ENCODE measurements at places on chromosomes 12 and 14.

GRCh38 chr14:95290871-95291431 is 28.8 kb downstream of the CLMN start:
- no peak for DNase-seq

DNA sequence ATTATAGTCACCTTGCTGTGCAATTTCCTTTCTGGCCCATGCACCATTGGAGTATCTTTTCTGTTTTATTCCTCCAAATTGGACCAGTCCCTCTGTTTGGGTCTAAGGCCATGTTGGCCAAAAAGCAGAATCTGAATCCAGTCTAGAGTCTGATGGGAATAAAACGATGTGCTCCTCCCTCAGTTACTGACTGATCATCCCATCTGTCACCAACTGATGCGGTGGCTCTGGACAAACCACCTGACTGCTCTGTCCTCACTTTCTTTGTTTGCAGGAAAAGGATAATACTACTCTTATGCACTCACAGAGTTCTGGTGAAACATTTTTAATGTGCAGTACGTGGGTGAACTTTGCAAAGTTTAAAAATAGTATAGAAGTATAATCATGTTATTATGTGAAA is 120.2 kb upstream of the HIF1A start:
- no peak for DNase-seq

- DNase-seq, result peak; percentile 45
Measured at GRCh38 chr14:64800000-64800399, 79.7 kb downstream of the SPTB start.

- DNase-seq, result no peak
Measured at GRCh38 chr12:114744691-114745090, 60.7 kb upstream of the TBX3 start.

DNA sequence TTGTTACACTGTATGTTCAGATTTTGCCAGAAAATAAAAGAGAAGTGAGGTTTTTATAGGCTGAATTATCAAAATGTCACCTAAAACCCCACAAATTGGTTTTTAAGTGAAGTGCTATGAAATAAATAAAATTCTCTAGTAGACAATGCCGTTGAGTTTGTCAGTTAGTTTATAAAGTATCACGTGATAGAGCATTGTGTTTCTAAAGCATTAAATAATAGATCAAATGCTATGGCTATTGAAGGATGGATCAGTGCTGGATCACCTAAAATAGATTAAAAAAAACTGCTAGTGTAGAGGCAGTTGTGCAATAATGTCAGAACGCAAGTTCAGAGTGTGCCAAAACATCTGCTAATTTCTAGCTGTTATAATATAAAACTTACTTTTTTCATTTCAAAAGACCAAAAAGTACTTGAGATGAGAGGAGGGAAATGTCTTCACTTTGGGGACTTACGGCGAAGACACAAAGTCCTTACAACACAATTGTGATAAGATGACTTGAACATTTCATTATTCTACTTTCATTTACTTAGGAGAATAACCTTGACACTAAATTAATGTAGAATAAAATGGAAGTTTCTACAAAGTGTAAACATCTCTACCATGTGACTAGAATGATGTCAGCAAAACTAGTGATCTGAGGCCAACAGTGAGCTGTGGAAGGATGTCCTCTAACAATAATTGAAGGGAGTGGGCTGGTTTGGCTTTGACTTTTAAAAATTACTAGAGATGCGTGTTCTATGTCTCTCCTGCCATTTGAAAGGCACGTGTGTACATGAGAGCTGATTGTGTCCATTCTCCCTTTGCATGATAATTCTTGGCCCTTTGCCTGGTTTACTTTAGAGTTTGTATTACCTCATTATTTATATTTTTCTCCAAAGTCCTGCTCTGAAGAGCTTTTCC is 154.4 kb upstream of the PDE3A start:
- no peak for DNase-seq

- DNase-seq, result no peak
Measured at GRCh38 chr12:67764055-67764454, 115.5 kb downstream of the DYRK2 start.

DNA sequence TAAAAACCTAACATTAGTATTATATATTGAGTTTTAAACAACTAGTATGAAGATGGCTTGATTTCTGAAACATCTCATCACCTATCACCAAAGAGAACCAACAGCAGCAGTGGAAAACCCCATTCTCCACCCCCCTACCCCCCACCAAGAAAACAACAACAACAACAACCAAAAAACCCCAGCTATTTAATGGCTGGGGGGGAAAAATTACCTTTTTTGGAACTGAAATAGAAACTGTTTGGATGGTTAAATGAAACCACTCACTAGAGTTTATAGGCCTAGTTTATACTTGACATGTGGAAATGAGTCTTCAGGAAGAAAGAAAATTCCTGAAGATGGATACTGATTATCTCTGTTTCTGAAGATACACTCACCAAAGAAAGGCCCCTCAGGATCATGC is 30.3 kb downstream of the PPP2R5E start:
- no peak for DNase-seq

DNA sequence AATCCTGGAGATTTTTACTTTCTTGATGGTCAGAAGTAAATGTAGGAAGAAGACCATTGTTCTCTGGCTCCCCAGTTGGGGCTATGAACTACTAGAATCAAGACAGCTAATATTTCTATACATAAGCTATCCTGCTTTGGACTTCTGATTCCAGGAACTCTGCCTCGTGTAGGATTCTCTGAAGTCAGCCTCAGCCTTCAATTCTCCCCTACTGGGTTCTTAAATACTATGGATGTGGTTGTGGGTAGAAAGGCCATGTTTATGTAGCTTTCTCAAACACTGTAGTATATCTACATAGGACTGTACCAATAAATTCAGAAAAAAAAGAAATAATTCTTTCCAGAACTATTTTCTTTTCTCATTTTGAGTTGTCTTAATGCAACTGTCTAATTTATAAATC is 302.5 kb downstream of the ITPR2 start:
- no peak for DNase-seq

- DNase-seq, result no peak
Measured at GRCh38 chr12:47391566-47391965, 311.8 kb upstream of the AMIGO2 start.

GRCh38 chr12:130663514-130663913 is 52.6 kb downstream of the RIMBP2 start:
- DNase-seq, result peak; percentile 49

DNA sequence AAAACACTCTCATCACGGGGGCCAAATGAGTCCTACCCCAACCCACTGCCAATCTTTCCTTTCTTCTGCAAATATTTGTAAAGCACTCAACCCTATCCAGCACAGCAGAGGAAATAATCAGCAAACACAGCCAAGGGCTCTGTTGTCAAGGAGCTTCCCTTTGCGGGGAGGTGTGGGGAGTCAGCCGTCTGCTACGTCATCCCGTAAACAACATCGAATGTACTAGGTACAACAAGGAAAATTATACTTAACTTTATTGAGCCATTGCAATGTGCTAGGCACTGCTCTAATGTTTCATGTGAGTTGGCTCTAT is 22.8 kb downstream of the TMEM63C start:
- no peak for DNase-seq

DNA sequence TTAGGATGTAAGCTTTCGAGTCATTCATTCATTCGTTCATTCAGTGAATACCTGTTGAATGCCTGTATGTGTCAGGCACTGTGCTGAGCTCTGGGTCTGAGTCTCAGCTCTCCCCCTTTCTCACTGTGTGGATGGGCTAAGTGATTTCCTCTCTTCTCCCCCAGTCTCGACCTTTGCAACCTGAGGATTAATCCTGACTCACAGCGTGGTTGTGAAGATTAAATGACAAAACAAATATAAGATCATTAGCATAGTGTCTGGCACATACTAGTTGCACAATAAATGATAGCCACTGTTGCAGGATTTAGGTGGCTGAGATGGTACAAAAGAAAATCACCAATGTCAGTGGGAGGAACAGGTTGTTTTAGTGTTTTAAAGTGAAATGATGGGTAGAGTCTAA is 136.7 kb downstream of the GPR135 start:
- DNase-seq, result peak; percentile 9

GRCh38 chr14:105154476-105154871 is 14.1 kb downstream of the JAG2 start:
- DNase-seq, result no peak

GRCh38 chr12:117664169-117664568 is 302.7 kb upstream of the NOS1 start:
- DNase-seq, result no peak

- DNase-seq, result no peak
Measured at GRCh38 chr14:64598404-64598803, 48.6 kb downstream of the PPP1R36 start.

DNA sequence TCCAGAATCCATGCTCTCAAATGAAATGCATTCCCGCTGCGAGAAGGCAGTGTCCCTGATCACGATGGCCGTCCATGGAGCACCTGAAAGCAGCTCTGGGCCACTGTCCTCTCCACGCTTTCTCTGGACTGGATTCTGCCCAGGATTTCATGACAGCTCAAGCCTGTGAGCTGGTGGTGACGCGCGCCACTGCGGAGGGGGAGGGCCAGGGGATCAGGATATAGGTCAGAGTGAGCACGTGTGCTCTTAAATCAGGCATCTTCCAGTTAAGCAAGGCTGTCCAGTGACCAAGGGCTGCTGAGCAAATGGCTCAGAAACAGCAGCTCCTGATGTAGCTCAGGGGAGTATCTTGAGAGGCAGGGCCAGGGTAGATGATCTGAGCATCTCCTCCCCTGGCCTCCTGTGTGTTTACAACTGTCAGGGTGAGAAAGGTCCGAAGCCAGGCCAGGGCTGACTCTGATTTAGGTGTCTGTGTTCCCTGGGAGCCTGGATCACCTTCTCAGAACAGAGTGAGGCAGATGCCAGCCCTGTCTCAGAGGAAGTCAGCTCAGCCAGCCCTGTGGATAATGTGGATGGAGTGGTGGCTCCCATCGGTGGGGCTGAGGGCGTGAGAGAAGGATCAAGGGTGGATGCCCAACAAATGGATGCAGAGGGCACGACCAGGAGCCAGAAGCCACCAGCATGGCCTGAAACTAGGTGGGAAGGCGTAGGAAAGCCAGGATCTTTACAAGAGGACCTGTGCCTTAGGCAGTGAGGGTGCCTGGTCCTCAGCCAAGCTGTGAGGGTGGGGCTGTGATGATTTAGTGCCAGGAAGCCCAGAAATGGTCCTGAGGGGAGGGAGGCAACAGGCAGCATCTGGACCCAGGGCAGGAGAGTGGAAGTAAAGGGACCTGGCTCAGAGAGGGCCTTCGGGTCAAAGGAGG is 55.3 kb downstream of the ELK3 start:
- DNase-seq, result no peak

DNA sequence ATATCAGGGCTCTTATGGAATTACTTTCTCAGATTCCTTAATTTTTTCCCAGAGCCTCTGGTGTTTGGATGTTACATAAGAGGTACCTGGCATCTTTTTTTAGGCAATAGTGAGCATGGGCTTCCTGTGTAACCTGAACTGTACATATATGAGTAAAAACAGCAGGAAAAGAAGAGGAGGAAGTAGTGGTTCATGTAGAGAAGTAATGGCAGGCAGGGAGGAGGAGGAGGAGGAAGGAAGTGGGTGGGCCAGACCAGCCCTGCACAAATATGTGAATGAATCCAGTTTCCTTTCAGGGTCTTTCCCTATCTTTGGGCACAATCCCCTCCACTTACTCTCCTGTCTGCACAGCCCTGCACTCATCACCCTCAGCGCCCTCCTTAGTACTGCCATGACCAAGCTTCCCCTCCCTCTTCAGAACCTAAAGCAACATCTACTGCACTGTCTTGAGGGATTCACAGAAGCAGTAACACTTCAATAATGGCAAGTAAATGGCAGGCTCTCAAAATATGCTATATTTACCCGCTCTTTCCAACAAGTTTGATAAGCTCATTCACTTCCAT is 40.9 kb upstream of the GSG1 start:
- DNase-seq, result peak; percentile 43
